HCT116 (cell line): ENCODE measurements at places on chromosomes 2 and 18.

GRCh38 chr2:34570266-34570872 is 971.3 kb upstream of the FAM98A start:
- DNase-seq = no peak

DNA sequence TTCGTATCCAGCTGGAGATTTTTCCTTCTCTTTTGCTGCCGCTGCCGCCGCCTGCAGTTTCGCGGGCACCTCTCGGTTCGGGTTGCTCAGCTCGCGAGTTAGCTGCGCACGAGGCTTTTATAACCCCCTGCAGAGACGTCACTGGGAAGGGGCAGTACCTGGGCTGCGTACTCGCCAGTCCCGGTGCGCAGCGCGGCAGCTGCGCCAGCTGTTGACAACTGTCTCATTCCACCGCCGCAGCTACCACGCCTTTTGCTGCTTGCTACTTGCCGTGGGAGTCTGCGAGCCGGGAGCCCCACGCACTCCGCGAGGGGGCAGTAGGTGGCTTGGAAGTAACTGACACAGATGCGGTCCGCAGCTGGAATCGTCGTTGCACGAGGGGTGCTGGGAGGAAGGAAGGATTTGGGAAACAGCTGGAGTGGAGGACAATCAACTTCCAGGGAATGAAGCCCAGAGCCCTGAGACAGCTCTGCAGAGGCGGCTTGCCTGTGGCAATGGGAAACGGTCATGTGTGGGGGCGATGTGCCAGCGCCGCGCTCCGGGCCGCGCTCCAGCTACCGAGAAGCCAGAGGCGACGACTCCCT is at the start of gene TACR1:
Gene TACR1 (minus strand): TSS at position 93 of the 584 bp plus-strand sequence. CDS start 586 bp downstream, outside the sequence.
- DNase-seq = no peak

DNA sequence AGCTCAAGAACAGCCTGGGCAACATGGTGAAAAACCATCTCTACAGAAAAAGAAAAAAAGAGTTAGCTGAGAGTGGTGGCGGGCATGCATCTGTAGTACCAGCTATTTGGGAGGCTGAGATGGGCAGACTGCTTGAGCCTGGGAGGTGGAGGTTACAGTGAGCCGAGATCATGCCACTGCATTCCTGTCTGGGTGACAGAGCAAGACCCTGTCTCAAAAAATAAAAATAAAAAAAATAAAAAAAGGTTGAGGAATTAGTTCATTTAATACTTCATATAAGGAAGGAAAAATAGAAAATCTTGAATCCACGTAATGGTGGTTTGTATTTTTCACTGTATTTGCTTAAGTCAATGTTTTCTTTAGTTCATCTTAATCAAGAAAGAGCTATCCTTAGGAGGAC is 241.7 kb downstream of the TGIF1 start:
- no peak for DNase-seq

DNA sequence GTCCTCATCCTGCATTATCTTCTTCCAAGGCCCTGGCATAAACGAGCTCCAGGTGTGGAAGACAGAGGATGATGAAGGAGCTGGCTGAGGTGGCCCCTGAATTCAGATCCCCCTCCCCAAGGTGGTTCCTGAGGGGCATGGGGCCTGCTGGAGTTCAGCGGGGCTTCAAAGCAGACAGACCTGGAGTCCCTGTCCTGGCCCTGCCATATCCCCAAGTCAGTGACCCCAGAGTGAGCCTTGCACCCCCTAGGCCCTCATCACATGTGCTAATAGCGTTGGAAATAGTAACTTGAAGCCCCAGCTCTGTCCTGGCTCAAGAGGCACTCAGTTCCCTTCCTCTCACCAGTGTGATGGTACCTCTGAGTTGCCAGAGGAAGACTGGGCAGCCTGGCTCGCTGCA is 172.9 kb downstream of the GALNT1 start:
- no peak for DNase-seq

DNA sequence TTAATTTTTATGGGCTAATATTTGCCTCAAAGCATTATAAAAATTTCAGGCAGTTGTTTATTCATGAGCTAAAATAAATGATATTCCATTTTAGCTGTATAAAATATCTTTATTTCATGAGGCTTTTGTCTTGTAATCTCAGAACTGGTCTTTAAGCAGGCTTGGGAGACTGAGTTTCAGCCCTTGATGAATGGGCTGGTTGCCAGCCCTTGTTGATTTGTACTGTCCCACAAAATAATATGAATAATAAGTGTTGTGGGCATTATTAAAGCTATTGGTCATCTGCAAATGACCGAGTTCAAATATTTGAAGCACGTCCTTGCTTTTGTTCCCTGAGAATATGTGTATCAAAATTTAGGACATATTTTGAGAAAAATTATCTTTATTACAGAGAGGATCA is 18.2 kb downstream of the INPP1 start:
- no peak for DNase-seq
